ENCODE measurements at places on chromosomes 13 and 19.

GRCh38 chr13:77417897-77418296 lies 91.0 kb upstream of the MYCBP2 start:
- no peak for DNase-seq

- DNase-seq = no peak
Measured at GRCh38 chr19:2869618-2870017, 2.5 kb downstream of the ZNF556 start.

DNA sequence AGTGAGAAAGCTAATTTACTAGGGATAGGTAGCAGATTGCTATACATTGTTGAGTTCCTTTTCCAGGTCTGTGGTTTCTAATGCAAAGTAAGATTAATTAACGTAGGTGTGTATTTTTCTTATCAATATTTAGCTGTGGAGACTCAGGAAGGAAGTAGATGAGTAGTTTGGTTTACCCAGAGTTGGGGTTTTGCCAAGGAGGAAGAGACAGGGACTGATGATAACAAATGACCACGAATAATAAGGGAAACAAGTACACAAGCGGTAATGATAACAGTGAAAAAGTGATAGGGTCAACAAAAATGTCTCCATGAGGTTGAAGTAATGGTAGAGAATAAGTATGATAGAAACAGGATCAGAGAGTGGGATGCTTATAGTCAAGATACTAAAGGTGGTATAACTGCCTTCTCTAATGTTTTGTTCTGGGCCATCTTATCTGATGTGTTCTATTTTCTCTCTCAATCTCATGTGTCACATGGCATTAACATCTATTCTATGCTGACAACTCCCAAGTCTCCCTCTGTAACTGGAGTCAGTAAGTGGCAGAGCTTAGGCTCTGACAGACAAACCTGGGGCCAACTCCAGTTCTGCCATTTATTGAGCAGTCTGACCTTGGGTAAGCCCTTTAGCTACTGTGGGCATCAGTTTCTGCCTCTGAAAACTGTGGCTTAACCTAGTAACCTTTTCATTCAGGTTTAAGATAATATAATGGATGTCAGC lies 8.8 kb downstream of the OBI1 start:
- no peak for DNase-seq

GRCh38 chr13:82878536-82878935 lies 1003.7 kb downstream of the SLITRK1 start:
- DNase-seq = no peak

- DNase-seq = no peak
Measured at GRCh38 chr13:74214321-74214720, 80.1 kb upstream of the KLF12 start.

All from psoas muscle (tissue), 8 donors.